ENCODE measurements at places on chromosomes 11 and 22. TPM values are rescaled to one million over a fixed set of nuclear protein-coding genes. Genes with fewer than 3 reads are reported as not detected.

- DNase-seq = no peak
These were observed 613.5 kb upstream of the CCDC179 start for GRCh38 chr11:23473782-23474181.

DNA sequence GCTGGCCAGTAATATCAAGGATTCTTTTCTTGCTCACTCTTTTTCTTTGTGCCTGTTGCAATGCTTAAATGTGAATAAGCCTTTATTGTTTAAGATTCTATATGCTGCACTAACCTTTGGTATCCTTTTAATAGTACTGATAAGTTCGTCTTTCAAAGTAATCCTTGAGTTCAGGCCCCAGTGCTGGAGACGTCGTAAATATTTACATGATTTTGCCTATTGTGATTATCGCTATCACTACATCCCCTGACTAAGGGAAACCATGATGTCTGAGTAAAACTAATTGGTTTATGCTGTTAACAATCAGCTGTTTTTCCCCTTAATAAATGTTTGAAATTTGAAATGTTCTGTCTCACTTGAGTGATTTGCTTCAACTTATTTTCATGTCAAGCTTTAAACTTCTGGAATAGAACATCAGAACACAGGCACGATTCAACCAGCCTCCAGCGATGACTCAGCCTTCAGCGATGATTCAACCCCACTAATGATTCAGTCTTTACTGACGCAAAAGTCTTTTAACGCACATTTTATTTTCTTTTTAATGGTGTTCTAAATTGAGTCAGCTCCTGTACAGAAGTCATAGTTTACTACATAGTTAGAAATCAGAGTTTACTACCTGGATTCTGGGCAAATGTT lies 3.9 kb downstream of the HTATIP2 start:
- DNase-seq = no peak

GRCh38 chr22:17266251-17266971 lies 47.2 kb upstream of the ADA2 start:
- peak; percentile 66 for DNase-seq

- DNase-seq = no peak
These were observed 38.4 kb downstream of the NAV2 start for GRCh38 chr11:19751055-19751454.

DNA sequence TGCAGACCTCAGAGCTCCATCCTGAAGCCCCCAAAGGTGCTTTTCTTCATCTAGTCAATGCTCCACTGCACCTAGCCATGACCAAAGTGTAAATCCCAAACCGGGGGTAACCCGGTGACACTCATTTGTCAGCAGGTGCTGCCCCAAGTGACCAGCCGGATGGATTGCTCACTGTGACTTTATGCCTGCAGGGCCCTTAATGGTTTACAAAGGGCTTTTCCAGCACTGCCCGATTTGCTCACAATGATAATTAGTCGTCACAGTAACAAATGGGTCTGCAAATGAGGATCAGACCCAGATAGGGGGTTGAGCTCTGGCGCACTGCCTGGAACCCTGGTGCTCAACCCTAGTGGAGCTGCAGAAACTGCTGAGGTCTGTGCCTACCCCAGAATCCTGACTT lies 45.7 kb upstream of the CD5 start:
- DNase-seq = no peak

GRCh38 chr22:42319386-42319785 lies 48.9 kb upstream of the TCF20 start:
- no peak for DNase-seq

DNA sequence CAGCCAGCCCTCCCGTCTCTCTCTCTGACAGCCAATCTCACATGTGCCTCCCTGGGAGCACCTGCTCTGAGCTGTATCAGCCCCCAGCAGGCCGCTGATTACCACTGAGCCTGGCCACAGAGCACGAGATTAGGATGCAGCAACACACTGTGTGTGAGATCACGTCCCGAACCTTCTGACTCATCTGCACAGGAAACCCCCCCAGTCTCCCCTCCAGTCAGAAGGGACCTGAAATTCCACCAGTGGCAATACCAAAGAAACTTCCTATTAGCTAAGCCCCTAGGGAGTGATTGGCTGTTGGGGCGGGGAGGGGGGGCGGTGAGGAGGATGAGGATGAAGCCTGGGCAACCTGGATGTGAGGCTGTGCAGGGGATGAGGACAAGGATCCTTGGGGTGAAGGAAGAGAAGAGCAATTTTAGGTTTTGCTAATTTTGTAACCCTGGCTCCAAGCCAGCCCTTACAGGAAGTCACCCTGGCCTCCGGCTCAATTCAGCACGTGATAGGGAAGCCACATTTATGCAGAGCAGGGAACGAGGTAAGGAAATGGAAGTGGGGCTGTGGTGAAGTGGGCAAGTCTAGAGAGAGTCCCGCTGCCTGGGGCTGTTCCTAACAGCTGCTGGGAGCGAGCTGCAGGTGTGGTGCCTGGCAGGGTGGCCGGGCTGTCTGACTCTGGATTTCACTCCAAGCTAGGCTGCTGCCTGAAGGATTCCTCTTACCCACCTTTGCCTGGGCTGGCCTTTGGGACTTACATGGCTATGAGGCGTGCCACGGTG lies 1.9 kb downstream of the SLC43A3 start:
- peak; percentile 38 for DNase-seq

- no peak for DNase-seq
These were observed 729 bp upstream of the CHKB start for GRCh38 chr22:50583294-50583861.

- no peak for DNase-seq
These were observed 14.9 kb downstream of the USP47 start for GRCh38 chr11:11856638-11857037.

The PIH1D2 gene
- 0.98 TPM for total RNA-seq

The SLC25A45 gene
- 5.8 TPM for total RNA-seq

The RIMBP3C gene
- 0.28 TPM for total RNA-seq

The RPS3 gene
- total RNA-seq = 1,934 TPM
